Uterus (tissue), 4 donors: ENCODE measurements at places on chromosomes 16 and 17. TPM values are rescaled to one million over a fixed set of nuclear protein-coding genes. Genes with fewer than 3 reads are reported as not detected.
A peak's percentile ranks its signal among the peaks of the same experiment; 100 is the strongest.

GRCh38 chr17:29929006-29929532 lies 959 bp downstream of the SSH2 start:
- no peaks in the 10 kb centered on the region for H3K36me3 ChIP-seq
- peak overlapping the region; percentile 90 for H3K4me3 ChIP-seq
- peak; percentile 20 for DNase-seq
- no peaks in the 10 kb centered on the region for H3K27me3 ChIP-seq

- H3K4me3 ChIP-seq = no peak overlapping the region
- DNase-seq = peak; percentile 57
- no peaks in the 10 kb centered on the region for H3K27me3 ChIP-seq
- peaks cover 3% of the 10 kb centered on the region for H3K4me1 ChIP-seq
- H3K27ac ChIP-seq = peak overlapping the region; percentile 69
Measured at GRCh38 chr16:58418601-58419000, 26.3 kb downstream of the GINS3 start.

- no peak overlapping the region for H3K27ac ChIP-seq
- no peaks in the 10 kb centered on the region for H3K36me3 ChIP-seq
- H3K4me1 ChIP-seq = no peaks in the 10 kb centered on the region
- H3K4me3 ChIP-seq = no peak overlapping the region
- H3K27me3 ChIP-seq = no peaks in the 10 kb centered on the region
Measured at GRCh38 chr16:86410081-86410480, 100.2 kb upstream of the FOXF1 start.

GRCh38 chr17:55301521-55302406 lies 37.0 kb downstream of the HLF start:
- no peak overlapping the region for H3K4me3 ChIP-seq
- DNase-seq = no peak
- no peak overlapping the region for H3K27ac ChIP-seq

- H3K4me3 ChIP-seq = peak overlapping the region; percentile 12
- no peaks in the 10 kb centered on the region for H3K27me3 ChIP-seq
- no peaks in the 10 kb centered on the region for H3K4me1 ChIP-seq
- H3K27ac ChIP-seq = peak overlapping the region; percentile 82
- H3K36me3 ChIP-seq = no peaks in the 10 kb centered on the region
- DNase-seq = no peak
Measured at GRCh38 chr17:968812-969730, 10.5 kb downstream of the NXN start.

CDRT15L2 gene
- total RNA-seq = not detected

NRN1L gene
- not detected for total RNA-seq

DNA sequence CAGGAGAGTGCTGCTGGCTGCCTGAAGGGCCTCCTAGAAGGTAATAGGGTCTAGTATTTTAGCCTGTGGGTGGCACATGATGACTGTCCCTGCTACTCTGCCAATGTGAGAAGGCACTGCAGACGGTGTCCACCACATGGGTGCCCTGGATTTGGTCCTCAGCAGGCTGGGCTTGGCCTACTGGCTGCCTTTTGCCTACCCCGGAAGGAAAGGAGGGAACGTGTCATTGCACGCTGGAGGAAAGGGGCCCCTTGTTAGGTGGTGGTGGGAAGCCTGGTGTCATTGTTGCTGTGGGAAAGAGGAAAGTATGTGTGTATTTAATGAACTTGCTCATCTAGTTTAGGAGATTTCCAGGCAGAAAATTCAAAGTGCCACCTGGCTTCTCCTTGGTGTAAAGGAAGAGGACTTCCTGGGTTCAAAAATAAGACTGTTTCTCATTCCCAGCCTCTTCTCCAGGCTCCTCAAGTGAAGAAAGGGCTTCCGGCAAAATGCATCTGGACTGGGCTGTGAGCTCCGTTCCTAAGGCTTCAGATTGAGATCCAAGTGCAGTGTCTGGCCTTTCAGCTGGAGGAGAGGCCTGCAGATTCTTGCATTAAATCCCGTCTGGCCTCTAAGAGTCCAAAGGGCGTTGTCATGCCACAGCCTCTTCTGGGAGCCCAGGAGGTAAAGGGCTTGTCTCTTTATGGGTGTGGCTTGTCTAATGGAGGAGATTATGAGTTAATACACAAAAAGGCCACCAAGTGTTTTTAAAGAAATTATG lies 55.1 kb downstream of the RPTOR start:
- H3K27me3 ChIP-seq = no peaks in the 10 kb centered on the region
- no peak for DNase-seq
- no peak overlapping the region for H3K4me3 ChIP-seq
- H3K27ac ChIP-seq = no peak overlapping the region

DNA sequence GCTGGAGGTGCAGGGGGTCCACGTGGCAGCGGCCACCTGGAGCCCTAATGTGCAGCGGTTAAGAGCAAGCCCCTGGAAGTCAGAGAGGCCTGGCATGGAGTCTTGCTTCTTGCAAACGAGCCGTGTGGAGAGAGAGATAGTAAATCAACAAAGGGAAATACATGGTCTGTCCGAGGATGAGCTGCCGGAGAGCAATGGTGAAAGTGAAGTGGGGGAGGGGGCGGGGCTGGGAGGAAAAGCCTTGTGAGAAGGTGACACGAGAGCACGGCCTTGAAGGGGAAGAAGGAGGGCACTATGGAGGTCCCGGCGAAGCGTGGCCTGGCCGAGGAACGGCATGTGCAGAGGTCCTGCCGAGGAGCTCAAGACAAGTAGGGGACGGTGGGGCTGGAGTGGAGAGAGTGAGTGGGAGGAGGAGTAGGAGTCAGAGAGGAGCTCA lies 6.0 kb upstream of the SERPINF1 start:
- H3K27me3 ChIP-seq = no peaks in the 10 kb centered on the region
- H3K27ac ChIP-seq = peak overlapping the region; percentile 11
- H3K4me1 ChIP-seq = peaks cover 6% of the 10 kb centered on the region
- no peak overlapping the region for H3K4me3 ChIP-seq
- H3K36me3 ChIP-seq = no peaks in the 10 kb centered on the region

- H3K4me1 ChIP-seq = peaks cover 18% of the 10 kb centered on the region
- H3K36me3 ChIP-seq = no peaks in the 10 kb centered on the region
- H3K27me3 ChIP-seq = no peaks in the 10 kb centered on the region
- peak overlapping the region; percentile 94 for H3K27ac ChIP-seq
- DNase-seq = no peak
Measured at GRCh38 chr17:4998027-4998731, 429 bp downstream of the KIF1C start.

TSNAXIP1 gene
- total RNA-seq = 4.9 TPM

DNA sequence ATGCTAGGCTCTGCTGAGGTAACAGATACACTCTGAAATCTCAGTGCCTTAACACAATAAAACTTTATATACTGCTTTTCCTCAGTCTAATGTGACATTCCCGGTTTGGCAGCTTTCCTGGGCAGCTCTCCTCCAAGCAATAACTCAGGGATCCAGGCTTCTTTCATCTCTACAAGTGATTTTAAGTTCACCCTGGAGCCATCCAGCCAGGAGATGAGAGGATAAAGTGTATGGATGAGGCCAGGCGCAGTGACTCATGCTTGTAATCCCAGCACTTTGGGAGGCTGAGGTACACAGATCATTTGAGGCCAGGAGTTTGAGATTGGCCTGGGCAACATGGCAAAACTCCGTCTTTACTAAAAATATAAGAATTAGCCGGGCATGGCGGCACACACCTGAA lies 147.2 kb downstream of the UTP18 start:
- H3K27me3 ChIP-seq = no peaks in the 10 kb centered on the region
- no peak overlapping the region for H3K27ac ChIP-seq
- H3K4me3 ChIP-seq = no peak overlapping the region
- no peak for DNase-seq

NEUROD2 gene
- total RNA-seq = not detected

- DNase-seq = no peak
- H3K36me3 ChIP-seq = no peaks in the 10 kb centered on the region
- H3K27ac ChIP-seq = no peak overlapping the region
- no peaks in the 10 kb centered on the region for H3K27me3 ChIP-seq
- no peaks in the 10 kb centered on the region for H3K4me1 ChIP-seq
Measured at GRCh38 chr17:18968345-18968744, 16.4 kb downstream of the SLC5A10 start.

DNA sequence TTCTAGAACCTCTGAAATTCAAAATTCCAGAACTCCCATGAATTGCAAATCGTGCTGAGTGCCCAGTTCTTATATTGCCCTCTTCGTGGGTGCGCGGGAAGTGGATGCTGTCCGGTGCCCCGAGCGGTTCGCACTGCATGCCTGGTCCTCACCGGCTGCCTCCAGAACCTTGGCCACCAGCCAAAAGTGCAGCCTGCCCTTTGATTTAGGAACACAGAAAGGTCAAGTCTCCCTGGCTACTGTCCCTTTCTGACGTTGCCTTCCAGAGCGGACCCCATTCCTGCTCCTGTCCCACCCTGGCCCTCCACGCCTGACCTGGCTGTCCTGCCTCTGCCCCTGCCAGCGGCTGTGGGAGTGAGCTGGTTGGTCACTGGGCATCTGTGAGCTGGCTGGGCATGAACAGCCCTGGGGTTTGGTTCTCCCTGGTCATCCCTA lies 9.7 kb downstream of the NEUROD2 start:
- H3K27me3 ChIP-seq = peaks cover 69% of the 10 kb centered on the region
- H3K27ac ChIP-seq = no peak overlapping the region
- no peak overlapping the region for H3K4me3 ChIP-seq
- H3K4me1 ChIP-seq = no peaks in the 10 kb centered on the region
- DNase-seq = no peak

DNA sequence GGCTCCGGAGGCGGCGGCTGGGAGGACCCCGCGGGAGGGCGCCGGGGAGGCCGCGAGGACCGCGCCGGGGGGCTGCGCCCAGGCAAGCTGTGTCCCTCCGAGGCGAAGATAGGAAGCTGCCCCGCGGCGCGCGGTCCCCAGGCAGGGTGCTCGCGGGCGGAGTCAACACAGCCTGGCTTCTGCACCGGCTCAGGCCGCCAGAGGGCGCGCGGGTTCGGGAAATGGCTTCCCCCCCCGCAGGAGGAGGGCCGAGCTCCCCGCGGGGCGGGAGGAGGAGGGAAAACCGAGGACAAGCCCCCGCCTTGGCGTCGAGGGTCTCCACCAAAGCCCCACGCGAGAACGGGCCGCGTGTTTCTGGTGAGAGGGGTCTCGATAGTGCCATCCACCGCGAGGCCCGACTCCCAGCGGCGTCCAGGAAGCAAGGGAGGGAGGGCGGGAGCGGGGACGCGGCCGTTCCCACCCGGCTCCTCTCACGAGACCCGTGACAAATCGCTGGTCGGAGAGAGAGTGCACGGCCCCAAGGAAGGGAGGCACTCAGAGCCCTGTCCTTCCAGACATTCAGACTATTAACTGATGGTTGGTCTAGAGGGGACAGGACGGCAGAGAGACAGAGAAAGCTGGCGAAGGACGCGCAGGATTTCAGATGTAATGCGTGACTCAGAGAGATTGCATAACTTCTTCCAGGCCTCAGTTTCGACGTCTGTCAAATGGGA lies 64.4 kb upstream of the DNAJA2 start:
- H3K4me1 ChIP-seq = no peaks in the 10 kb centered on the region
- H3K36me3 ChIP-seq = no peaks in the 10 kb centered on the region
- peak; percentile 87 for DNase-seq

ABCC6 gene
- total RNA-seq = 0.29 TPM

DNA sequence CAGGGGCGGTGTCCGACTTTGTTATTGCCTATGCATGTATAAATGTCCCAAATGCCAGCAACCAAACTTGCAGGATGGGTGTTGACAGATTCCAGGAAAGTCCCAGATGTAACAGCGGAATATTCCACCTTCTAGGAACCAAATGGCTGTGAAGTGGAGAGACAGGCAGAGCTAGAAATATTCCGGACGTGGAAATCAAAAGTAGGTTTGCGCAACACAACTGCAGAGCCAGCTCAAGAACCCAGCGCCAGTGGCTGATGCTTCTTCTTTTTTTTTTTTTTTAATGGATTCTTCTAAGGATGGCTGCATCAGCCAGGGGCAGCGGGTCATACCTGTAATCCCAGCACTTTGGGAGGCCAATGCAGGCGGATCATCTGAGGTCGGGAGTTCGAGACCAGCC lies 601.7 kb downstream of the MAF start:
- H3K4me3 ChIP-seq = no peak overlapping the region
- no peak for DNase-seq
- no peaks in the 10 kb centered on the region for H3K4me1 ChIP-seq
- no peak overlapping the region for H3K27ac ChIP-seq

HOXB8 gene
- 9.5 TPM for total RNA-seq

DNA sequence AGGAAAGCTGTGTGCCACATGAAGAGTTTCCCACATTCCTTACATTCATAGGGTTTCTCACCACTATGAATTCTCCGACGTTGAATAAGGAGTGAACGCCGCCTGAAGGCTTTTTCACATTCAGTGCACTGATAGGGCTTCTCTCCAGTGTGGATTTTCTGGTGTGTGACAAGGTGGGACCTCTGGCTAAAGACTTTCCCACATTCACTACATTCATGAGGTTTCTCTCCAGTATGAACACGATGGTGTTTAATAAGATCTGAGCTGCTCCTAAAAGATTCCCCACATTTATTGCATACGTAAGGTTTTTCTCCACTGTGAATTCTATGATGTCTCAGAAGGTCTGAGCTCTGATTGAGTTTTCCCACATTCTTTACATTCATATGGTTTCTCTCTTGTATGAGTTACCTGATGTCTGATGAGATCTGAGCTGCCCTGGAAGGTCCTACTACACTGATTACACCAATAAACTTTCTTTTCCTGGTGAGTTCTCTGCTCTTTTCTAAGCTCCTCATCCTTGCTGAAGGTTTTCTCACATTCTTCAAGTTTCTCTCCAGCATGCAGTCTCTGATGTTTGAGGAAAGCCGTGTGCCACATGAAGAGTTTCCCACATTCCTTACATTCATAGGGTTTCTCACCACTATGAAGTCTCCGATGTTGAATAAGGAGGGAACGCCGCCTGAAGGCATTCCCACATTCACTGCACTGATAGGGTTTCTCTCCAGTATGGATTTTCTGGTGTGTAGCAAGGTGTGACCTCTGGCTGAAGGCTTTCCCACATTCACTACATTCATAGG lies 10.0 kb downstream of the ZNF594 start:
- no peak for DNase-seq
- H3K4me3 ChIP-seq = no peak overlapping the region
- no peaks in the 10 kb centered on the region for H3K4me1 ChIP-seq
- H3K27ac ChIP-seq = no peak overlapping the region
- no peaks in the 10 kb centered on the region for H3K27me3 ChIP-seq
- no peaks in the 10 kb centered on the region for H3K36me3 ChIP-seq

DNA sequence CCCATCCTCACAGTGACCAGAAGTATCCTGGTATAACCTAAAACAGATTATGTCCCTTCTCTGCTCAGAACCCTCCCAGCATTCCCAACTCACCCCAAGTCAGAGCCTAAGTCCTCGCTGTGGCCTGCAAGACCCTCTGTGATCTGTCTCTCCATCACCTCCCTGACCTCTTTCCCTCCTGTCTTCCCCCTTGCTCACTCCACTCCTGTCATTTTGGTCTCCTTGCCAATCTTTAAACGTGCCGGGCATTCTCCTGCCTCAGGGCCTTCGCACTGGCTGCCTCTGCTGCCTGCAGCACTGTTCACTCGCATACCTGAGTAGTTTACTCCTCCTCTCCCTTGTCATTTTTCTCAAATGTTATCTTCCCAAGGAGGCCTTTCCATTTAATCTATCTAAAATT lies 97.7 kb downstream of the GSG1L start:
- H3K27me3 ChIP-seq = no peaks in the 10 kb centered on the region
- H3K27ac ChIP-seq = no peak overlapping the region

GRCh38 chr17:50959341-50959740 lies 93.2 kb upstream of the TOB1 start:
- no peak overlapping the region for H3K4me3 ChIP-seq
- no peak overlapping the region for H3K27ac ChIP-seq
- DNase-seq = no peak
- H3K27me3 ChIP-seq = no peaks in the 10 kb centered on the region
- H3K4me1 ChIP-seq = no peaks in the 10 kb centered on the region
- H3K36me3 ChIP-seq = no peaks in the 10 kb centered on the region
